ENCODE measurements at places on chromosomes 3 and 15.
A peak's percentile ranks its signal among the peaks of the same experiment; 100 is the strongest.

DNA sequence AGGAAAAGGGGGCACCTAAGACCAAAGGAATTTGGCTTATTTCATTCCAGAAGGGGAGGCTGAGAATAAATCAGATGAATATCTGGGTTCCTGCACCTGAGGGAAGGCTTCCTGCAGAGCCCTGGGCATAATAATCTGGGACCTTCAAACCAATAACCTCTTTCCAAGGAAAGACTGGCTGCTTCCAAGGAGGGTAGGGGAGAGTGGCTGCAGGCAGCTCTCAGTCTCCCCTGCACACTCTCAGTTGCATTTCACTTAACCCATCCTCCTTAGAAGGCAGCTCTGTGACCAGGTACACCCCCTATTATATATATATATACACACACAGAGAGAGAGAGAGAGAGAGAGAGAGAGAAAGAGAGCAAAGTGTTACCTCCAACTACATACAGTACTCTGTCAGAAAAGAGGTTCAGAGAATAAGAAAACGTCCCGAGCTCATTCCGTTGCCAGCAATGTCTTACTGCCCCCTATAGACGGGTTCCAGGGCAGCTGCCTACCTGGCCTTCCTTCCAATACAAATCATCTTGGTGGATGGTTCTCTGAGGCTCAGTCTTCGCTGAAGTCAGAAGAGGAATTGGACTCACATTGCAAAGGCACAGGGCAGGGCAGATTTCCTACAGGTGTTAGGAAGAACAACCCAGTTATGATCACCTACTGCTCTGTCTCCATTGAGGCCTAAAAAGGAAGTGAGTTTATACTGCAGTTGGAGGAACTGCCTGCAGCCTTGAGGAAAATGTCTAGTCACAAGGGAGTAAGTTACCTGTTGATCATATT lies 26.1 kb downstream of the CAPN3 start:
- DNase-seq, result no peak

- DNase-seq, result no peak
Measured at GRCh38 chr15:51074926-51075325, 19.8 kb downstream of the TNFAIP8L3 start.

- DNase-seq, result no peak
Measured at GRCh38 chr3:88863196-88863595, 244.2 kb upstream of the EPHA3 start.

- no peak for DNase-seq
Measured at GRCh38 chr3:162525066-162525742, 1028.6 kb downstream of the OTOL1 start.

GRCh38 chr3:17394541-17395155 lies 347.8 kb downstream of the TBC1D5 start:
- no peak for DNase-seq

DNA sequence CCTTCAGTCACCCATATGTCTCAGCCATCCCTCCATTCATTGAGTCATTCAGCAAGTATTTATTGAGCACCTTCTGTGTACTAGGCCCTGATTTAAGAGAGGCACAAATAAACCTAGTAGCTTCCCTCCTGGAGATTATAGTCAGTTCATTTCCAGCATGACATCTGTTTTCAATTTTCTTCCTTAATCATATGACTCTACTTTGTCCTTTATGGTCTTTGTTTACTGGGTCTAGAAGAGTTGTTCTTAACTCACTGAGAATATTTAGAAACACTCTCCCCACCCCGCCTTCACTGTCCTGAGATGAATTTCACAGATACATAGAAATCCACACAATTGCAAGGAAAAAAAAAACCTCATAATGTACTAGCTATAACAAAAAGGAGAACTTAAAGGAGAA lies 44.8 kb upstream of the ADAMTS9 start:
- no peak for DNase-seq

GRCh38 chr3:186724911-186725310 lies 7.8 kb downstream of the KNG1 start:
- no peak for DNase-seq

DNA sequence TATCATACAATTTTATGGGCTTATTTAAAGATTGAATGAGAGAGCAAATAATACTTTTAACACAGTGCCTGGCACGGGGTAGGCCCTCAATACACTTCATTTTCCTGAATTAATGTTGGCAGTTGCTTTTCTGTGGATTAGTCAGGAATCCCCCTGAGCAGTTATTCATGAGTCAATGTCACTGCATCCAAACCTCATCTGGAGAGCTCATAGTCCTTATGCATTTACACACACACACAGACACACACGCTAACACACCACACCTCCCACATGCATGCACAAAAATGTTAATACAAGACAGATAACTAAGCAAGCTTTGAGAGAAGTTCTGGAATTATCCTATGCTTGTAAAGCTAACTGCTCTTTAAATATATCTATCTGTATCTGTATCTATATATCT lies 34.0 kb upstream of the TNFAIP8L3 start:
- no peak for DNase-seq

DNA sequence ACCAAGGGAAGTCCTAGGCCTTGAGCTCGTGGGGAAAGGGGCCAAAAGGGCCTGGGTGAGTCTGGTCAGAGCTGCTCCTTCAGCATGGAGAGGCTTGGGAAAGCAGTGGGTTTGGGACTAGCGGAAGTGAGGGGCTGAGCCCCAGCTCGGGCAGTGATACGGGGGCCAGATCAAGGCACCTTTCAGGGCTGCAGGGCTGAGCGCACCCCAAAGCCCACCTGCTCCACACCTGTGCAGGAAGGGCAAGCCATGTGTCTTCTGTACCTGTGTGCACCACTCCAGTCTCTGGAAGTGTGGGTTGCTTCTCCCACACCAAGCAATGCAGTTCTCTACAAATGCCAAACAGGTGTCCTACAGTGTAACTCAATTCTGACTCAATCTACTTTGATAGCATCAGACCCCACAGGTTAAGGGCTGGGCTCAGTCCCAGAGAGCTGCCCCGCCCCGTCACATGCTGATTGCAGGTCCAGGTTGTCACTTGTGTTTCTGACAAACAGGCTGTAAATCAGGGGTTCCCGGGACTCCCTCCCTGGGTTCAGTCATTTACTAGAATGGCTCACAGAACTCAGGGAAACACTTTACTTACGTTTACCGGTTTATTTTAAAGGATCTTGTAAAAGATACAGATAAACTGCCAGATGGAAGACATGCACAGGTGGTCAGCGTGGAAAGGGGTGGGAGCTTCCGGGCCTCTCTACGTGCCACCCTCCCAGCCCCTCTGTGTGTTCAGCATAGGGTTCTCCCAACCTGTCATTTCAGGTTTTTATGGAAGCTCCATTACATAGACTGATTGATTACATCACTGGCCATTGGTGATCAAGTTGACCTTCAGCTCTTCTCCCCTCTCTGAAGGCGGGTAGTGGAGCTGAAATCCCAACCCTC lies 28.8 kb upstream of the KLF13 start:
- DNase-seq, result no peak

DNA sequence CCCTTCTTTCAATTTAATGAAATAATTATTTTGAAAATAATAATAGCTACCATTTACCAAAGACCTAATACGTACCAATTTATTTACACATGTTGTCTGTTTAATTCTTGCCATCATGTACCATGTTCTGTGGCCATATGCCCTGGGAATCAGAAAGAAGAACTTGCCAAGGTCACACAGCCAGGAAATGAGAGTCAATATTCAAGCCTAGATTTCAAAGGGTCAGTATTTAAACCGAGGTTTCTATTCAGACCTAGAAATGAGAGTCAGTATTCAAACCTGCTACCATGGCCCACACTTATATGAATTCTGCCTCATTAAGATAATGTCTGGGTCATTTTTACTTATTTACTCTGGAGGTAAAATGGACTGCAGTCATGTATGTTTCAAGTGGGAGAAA lies 103.6 kb upstream of the TBL1XR1 start:
- DNase-seq, result no peak

- DNase-seq, result no peak
Measured at GRCh38 chr15:100373942-100374341, 32.2 kb upstream of the ADAMTS17 start.

GRCh38 chr3:16606398-16606797 lies 1.2 kb upstream of the DAZL start:
- no peak for DNase-seq

GRCh38 chr15:35657679-35658311 lies 111.8 kb upstream of the DPH6 start:
- DNase-seq, result no peak

DNA sequence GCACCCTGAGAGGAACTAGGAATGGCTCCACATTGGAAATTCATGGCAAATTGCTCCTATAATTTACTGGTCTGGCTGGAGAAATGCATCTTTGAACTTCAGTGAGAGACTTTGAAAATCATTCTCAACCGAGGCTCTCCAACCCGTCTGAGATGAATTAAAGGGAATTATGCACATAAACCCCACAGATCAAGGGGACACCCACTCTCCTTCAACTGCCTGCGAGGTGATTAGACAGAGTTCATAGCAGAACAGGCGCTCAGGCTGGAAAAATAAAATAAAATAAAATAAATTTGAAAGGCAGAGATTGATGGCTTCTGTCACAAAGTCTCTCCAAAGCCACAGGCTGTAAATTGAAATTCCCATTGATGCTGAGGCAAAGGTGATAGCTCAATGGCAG lies 37.7 kb downstream of the MEGF11 start:
- DNase-seq, result no peak

DNA sequence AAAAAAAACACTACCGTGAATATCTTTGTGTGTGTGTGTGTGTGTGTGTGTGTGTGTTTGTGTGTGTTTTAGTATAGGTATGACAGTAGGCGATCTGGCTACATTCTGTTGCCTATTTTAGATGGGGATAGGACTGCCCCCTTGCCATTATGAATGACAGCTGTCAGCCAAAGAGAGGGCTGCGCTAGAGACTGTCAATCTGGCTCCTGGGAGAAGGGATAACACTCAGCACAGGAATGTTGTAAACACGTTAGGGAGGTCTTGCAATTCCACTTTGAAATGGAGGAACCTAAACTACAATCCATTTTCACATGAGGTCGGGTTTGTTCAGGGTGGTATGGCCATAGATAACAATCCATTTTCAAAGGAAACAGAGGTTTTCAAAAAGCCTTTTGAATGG lies 14.1 kb upstream of the ETV5 start:
- no peak for DNase-seq

DNA sequence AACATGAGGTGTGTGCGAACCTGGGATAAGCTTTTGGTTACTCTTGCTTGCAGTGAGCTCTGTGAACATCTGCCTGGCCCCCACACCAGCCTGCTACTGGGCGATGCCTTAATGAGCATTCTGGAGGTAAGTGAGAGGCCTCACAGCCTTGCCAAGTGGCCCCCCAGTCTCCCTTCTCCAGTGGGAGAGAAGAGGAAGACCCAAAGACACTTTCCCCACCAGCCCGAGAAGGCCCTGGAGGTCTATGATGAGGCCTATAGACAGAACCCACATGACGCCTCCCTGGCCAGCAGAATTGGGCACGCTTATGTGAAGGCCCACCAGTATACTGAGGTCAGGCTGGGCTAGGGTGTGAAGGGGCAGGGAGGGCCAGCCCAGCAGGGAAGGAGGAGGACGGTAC lies 22.5 kb downstream of the TTC21A start:
- DNase-seq, result no peak

- DNase-seq, result no peak
Measured at GRCh38 chr3:44892689-44893088, 18.3 kb downstream of the TGM4 start.

DNA sequence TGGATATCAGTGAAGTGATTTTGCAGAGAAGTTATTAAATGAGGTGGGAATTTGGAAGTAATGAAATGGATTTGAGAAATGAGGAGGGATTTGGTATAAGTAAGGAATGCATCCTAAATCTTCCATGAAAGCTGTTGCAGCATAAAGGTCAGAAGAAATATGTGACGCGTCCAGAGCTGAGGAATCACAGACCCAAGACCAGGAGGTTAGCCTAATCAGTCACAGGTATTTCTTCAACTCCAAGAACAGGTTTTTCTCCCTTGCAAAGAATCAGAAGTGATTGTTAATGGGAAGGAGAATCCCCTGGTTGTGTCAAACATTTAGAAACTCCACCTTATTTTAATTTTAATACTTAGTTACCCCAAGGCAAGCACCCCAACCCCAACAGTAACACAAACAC lies 253.2 kb downstream of the MEX3B start:
- DNase-seq, result no peak

GRCh38 chr15:81376231-81376630 lies 2.2 kb upstream of the TMC3 start:
- no peak for DNase-seq

GRCh38 chr15:74158855-74159650 lies 14.5 kb upstream of the ISLR start:
- no peak for DNase-seq

GRCh38 chr15:101167753-101168462 lies 83.9 kb downstream of the CHSY1 start:
- peak; percentile 32 for DNase-seq

DNA sequence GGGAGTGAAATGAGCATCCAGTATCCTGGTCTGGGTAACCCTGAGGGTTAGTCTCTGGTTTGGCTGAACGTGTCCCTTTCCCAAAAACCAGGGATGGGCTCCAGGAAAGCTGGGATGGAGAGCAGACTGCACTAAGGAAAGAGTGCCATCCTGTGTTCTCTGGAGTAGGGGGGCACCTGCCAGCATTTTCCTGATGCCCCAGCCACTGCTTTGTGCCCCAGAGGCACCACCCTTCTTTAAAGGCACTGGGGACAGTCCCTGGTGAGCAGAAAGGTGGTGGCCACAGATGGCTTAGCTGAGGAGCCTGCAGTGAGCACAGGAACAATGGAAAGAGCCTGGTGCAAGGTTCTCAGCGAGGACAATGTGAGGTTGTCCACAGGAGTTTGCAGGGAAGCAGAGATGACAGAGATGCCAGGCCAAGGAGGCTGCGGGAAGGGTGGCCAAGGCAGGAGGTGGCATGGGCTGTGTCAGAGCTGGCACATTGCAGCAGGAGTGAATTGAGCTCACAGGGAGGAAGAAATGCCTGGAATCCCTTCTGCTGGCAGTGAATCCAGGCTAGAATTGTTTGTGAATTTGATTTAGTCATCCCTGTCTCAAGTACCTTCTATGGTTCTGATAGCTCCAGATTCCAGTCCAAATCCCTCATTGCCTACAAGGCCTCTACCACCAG lies 39.9 kb downstream of the AMOTL2 start:
- no peak for DNase-seq

DNA sequence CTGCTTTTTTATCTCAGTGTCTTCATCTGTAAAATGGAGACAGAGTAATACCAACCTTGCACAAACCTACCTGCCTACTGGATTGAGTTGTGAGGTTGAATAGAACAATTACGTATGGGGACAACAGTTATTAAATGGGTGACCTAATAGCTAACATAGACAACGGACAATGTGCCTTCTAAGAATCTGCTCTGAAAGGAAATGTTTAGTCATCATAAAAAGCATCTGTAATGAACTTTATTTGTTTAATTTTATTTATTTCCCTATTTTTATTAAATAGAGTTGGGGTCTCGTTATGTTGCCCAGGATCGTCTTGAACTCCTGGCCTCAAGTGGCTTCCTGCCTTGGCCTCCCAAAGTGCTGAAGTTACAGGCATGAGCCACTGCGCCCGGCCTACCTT lies 59.2 kb upstream of the C15orf61 start:
- no peak for DNase-seq

- peak; percentile 29 for DNase-seq
Measured at GRCh38 chr3:88150371-88150770, 612 bp downstream of the C3orf38 start.

GRCh38 chr3:73413619-73414018 lies 211.1 kb downstream of the PDZRN3 start:
- no peak for DNase-seq

All from central memory CD4-positive, alpha-beta T cell (primary cell).